ENCODE measurements at places on chromosomes 5 and 9.

DNA sequence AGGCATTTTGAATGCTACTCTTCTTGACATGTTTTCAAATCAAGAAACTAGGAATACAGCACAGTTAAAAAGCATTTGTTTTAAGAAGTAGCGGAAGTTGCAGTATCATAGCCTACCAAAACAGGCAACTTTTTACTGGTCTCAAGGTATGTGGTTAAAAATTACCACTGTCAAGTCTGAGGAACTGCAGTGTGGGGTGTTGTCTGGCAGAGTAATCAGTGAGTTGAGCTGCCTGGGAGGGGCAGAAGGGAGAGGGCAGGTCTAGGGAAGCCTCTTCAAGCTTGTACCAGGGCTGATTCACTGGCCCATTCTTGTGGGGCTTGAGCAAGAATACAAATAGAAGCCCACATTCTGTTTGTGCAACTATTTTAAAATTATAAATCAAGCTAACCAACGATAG is 42.4 kb upstream of the SV2C start:
- H3K36me3 ChIP-seq, result no peaks in the 10 kb centered on the region
- no peaks in the 10 kb centered on the region for H3K4me1 ChIP-seq
- no peak for DNase-seq
- H3K27ac ChIP-seq, result no peak overlapping the region
- no peak overlapping the region for H3K4me3 ChIP-seq
- no peaks in the 10 kb centered on the region for H3K27me3 ChIP-seq

DNA sequence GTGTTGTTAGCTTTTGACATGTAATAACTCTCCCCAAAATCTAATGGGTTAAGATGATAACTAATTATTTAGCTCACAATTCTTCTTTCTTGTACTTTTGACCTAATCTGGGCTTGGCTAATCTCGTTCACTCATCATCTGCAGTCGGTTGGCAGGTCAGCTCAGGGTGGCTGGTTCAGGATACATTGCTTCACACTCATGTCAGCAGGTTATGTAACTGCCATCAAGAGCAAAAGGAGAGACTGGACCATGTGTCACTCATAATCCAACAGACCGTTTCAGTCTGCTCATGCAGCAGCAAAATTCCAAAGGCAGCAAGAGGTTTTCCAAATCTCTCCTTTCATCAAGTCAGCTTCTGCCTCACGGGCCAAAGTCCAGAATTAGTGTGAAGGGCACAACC is 998.4 kb upstream of the CTNND2 start:
- H3K27me3 ChIP-seq, result no peaks in the 10 kb centered on the region
- H3K36me3 ChIP-seq, result no peaks in the 10 kb centered on the region
- H3K4me1 ChIP-seq, result no peaks in the 10 kb centered on the region
- DNase-seq, result no peak
- no peak overlapping the region for H3K4me3 ChIP-seq

DNA sequence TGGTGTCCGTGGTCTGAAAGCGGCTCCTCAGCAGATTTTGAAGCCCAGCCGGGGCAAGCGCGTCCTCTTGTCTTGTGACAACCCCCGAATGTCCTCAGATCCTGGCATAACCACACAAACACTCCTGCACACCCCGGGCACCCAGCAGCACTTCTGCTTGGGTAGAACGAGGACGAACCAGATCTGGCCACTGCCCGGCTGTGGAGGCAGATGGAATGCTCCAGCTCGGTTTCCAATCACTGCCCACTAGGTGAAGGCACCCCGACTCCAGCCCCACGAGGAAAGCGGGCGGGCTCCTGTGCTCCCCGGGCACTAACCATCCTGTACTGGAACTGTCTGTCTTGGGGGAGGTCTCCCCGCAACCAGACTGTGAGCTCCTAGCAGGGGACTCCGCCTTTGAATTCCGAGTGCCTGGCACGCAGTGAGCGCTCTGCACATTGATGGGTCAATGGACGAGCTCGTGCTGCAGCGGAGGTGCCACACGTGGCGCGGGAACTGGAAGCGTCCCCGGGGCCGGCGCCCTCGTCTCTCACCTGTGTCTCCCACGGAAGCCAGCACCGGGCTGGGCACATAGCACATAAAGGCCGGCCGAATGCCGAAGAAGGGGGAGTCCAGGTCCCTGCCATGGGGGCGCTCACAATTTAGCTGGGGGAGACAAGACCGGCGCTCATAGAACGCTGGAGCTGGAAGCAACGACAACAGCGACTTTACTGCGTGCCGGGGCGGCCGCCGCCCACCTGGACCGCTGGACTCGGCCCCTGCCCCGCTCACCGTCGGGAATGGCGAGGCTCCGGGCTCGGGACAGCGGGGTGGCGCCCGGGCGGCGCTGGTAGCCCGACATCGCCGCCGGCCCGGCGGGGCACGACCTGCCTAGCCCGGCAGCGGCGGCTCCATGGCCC is 608 bp downstream of the ENTR1 start:
- H3K36me3 ChIP-seq, result peaks cover 8% of the 10 kb centered on the region
- peak overlapping the region; percentile 82 for H3K4me3 ChIP-seq
- H3K27me3 ChIP-seq, result no peaks in the 10 kb centered on the region
- peaks cover 19% of the 10 kb centered on the region for H3K4me1 ChIP-seq
- H3K27ac ChIP-seq, result peak overlapping the region; percentile 46

DNA sequence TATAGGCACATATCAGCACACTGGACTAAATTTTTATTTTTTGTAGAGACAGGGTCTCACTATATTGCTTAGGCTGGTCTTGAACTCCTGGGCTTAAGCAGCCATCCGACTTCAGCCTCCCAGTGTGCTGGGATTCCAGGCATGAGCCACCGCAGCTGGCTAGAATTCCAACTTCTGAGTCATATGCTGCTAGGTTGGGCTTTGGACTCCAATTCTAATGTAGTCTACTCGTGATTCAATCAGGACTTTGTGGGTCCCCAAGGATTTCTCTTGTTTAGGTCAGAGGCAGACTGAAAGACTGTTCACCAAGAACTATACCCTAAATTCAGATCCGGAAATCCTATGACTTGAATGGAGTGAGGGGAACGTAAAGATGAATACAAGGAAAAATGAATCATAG is 68.2 kb upstream of the CHD1 start:
- H3K4me3 ChIP-seq, result no peak overlapping the region
- no peaks in the 10 kb centered on the region for H3K27me3 ChIP-seq
- no peaks in the 10 kb centered on the region for H3K36me3 ChIP-seq
- DNase-seq, result no peak

DNA sequence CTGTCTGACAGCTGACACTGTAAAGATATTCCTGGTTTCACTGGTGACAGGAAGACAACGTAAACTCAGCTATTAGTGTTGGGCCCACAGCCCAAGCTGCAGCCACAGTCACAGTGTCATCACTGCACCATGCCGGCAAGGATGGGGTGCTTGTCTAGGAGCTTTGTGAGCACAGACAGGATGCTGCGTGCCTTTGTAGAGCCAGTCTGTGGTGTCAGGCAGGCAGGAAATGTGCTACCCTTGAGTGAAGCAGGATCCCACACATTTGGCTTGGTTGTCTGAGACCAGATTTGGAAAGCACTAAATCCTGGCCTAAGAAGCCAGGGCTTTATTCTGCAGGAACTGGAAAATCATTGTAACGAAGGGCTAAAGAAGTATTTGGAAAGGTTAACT is 121.6 kb upstream of the ADAMTS16 start:
- H3K27me3 ChIP-seq, result no peaks in the 10 kb centered on the region
- H3K4me3 ChIP-seq, result no peak overlapping the region
- no peak overlapping the region for H3K27ac ChIP-seq
- no peaks in the 10 kb centered on the region for H3K36me3 ChIP-seq
- no peak for DNase-seq
- H3K4me1 ChIP-seq, result no peaks in the 10 kb centered on the region

DNA sequence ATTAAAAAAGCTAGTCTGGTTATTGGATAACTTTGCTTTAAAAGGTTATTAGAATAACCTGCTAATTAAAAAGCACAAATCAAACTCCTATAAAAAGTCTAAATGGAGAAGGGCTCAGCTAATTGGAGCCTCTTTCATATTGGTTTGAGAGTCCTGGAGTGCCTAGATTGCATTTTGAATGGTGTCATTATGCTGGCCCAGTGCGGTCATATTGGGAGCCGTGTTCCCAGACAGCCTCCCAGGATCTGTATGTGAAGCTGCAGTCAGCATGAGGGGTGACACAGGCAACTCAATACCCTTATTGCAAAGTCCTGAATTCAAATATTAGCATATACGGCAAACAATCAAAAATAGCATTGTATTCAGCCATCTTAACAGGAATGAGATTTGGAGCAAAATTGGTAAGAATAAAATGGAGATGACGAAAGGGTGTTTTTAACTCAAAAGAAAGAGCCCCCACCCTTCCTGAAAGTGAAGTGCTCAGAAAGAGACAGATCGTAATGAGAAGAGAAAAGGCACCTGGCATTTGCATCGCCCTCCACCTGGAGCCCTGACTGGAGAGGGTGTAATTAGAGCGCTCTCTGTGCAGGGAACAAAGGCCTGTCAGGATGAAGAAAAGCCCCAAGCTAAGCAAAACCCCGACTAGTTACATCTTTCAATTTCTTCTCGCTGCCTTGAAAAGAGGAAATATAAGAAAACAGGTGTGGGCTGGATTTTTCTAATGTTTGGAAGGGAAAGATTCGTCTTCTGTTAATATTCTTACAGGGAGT is 621.0 kb upstream of the ADAMTS16 start:
- no peak for DNase-seq
- H3K4me1 ChIP-seq, result no peaks in the 10 kb centered on the region
- no peaks in the 10 kb centered on the region for H3K27me3 ChIP-seq
- H3K4me3 ChIP-seq, result no peak overlapping the region
- H3K27ac ChIP-seq, result no peak overlapping the region

- no peaks in the 10 kb centered on the region for H3K36me3 ChIP-seq
- H3K4me3 ChIP-seq, result no peak overlapping the region
- no peak overlapping the region for H3K27ac ChIP-seq
- DNase-seq, result no peak
- no peaks in the 10 kb centered on the region for H3K27me3 ChIP-seq
Measured at GRCh38 chr9:123735376-123735775, 194.6 kb downstream of the DENND1A start.

GRCh38 chr5:169094586-169095409 is 206.1 kb downstream of the SLIT3 start:
- peaks cover 25% of the 10 kb centered on the region for H3K4me1 ChIP-seq
- no peaks in the 10 kb centered on the region for H3K27me3 ChIP-seq
- H3K4me3 ChIP-seq, result no peak overlapping the region
- H3K36me3 ChIP-seq, result no peaks in the 10 kb centered on the region
- no peak for DNase-seq
- no peak overlapping the region for H3K27ac ChIP-seq

- no peak overlapping the region for H3K4me3 ChIP-seq
- no peak overlapping the region for H3K27ac ChIP-seq
- H3K36me3 ChIP-seq, result no peaks in the 10 kb centered on the region
Measured at GRCh38 chr5:168531987-168532864, 3.1 kb downstream of the FBLL1 start.

- H3K27ac ChIP-seq, result no peak overlapping the region
- no peak for DNase-seq
- no peak overlapping the region for H3K4me3 ChIP-seq
- no peaks in the 10 kb centered on the region for H3K27me3 ChIP-seq
Measured at GRCh38 chr5:55027595-55027994, 3.5 kb downstream of the GZMK start.

- DNase-seq, result no peak
- H3K4me3 ChIP-seq, result no peak overlapping the region
- no peaks in the 10 kb centered on the region for H3K27me3 ChIP-seq
- no peak overlapping the region for H3K27ac ChIP-seq
- H3K4me1 ChIP-seq, result no peaks in the 10 kb centered on the region
- no peaks in the 10 kb centered on the region for H3K36me3 ChIP-seq
Measured at GRCh38 chr5:130845049-130845765, 319.8 kb downstream of the HINT1 start.

DNA sequence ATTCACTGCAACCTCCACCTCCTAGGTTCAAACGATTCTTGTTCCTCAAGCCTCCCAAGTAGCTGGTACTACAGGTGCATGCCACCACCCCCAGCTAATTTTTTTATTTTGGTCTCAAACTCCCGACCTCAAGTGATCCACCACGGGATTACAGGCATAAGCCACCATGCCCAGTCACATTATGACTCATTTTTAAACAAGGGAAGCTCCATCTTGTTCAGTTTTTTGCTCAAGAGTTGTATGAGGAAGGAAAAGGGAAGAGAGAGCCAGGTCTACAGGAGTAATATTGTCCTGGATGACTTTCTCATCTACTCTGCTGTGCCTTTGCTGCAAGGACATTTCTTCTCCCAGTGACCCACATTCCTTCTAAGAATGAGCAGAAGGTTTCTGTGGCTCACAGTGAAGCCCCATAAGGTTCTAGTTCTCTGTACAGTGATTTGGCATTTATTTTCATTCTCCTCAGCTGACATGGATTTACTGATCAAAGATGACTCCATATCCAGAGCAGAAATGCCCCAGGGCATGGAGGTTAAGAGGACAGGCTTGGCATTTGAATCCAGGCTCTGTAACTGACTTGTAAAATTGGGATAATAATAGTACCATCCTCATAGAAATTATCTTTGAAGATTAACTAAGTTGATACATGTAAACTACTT is 153.5 kb downstream of the CDH6 start:
- H3K27me3 ChIP-seq, result no peaks in the 10 kb centered on the region
- no peak overlapping the region for H3K27ac ChIP-seq
- H3K4me1 ChIP-seq, result no peaks in the 10 kb centered on the region
- H3K4me3 ChIP-seq, result no peak overlapping the region
- DNase-seq, result no peak

DNA sequence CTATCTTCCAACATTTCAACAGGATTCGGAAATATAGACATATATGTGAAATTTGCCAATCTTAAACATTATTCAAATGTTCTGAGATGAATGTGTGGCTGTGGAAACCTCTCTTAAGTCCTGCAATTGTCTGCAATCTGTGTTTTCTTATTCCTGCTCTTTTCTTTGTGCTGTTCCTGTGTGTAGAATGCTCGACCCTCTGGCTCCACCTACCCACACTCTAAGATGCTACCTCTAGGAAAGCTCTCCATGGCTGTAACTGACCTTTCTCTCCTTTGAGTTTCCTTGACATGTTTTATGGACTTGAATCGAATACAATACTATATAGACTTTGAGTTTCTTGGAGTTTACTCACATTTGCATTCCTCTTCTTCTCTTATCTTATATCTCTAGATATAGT is 120.6 kb upstream of the ASTN2 start:
- no peak overlapping the region for H3K4me3 ChIP-seq
- no peaks in the 10 kb centered on the region for H3K36me3 ChIP-seq
- H3K27ac ChIP-seq, result no peak overlapping the region
- no peaks in the 10 kb centered on the region for H3K4me1 ChIP-seq

Data from tibial nerve (tissue), 4 donors.